GM10248 (cell line): ENCODE measurements at places on chromosomes 2 and 18.
A peak's percentile ranks its signal among the peaks of the same experiment; 100 is the strongest.

GRCh38 chr2:229888031-229888430, 33.8 kb downstream of the TRIP12 start:
- no peak for DNase-seq

DNA sequence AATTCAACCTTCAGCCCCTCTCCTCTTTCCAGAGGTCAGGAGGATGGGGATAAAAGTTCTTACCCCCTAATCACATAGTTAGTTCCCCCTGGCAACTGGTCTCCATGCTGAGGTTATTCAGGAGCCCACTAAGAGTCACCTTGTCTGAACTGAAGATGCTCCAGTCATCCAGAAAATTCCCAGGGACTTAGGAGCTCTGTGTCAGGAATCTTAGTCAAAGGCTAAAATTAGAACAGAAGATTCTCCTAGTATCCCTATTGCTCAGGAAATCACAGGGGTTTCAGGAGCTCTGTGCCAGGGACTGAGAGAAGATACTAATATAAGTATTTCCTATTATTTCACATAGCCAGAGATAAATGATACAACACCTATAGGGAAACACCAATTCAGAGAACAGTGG, 37.3 kb upstream of the LONRF2 start:
- DNase-seq, result no peak

DNA sequence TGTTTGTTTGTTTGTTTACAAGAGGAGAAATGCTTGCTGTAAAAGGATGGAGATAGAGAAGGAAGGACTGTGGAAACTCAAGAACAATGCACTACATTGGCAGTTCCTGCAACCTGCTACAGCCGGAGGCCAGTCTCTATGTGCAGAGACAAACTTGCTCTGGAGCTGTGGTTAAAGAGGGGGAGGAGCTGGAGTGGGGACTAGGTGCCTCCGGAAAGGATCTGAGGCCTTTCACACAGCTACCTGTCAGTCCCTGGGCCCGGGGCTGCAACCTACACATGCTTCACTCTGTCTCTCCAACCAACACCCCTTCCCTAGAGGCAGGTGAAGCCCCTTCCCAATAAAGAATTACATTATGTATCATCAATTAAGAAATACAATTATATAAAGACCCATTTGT, 1234.0 kb upstream of the ZEB2 start:
- no peak for DNase-seq

GRCh38 chr18:30446605-30447004, 595.9 kb downstream of the DSC3 start:
- no peak for DNase-seq

DNA sequence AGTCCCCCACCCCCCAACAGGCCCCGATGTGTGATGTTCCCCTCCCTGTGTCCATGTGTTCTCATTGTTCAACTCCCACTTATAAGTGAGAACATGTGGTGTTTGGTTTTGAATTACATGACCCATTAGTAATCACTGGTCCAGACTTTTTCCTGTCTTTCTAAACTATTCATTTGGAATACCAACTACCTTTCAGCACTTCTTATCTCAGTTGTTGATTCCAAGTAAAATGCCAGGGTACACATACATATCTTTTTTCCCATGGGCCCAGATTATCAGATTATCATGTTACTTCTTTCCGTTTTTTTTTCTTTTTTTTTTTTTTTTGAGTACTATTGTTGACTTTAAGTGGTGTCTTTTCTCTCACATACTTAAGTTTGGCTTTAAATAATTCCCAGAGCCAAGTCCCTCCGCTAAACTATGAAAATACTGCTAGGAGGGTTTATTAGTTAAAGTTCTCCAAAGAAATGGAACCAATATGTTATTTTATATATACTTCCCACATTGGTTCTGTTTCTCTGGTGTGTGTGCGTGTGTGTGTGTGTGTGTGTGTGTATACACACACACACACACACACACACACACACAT, 389.3 kb downstream of the IRS1 start:
- DNase-seq, result no peak

DNA sequence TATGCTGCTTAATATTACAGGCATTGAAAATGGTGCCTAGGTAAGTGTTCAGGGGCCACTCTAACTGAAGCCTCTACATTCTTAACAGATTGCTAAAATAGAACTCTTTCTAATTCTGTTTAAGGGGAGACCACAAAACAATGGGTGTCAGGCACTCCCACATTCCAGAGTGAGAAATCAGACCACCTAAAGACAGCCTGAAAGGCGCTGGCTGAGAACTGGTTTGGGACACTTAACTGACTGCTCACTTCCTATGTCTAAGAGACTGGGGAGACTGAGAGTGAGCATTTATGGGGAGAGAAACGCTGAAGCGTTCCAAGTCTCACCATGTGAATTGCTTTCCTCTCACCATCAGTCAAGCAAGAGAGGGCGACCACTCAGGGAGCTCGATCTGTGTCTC, 108.8 kb upstream of the ITGB6 start:
- DNase-seq, result no peak

GRCh38 chr18:48949050-48949605, 1.6 kb downstream of the SMAD7 start:
- peak; percentile 55 for DNase-seq

- DNase-seq, result no peak
These were observed 17.6 kb downstream of the PMAIP1 start for GRCh38 chr18:59917422-59917821.

GRCh38 chr2:216083464-216084281, 2.0 kb downstream of the TMEM169 start:
- no peak for DNase-seq
